Suppressor macrophage treated with lipopolysaccharide for 1 hour (primary cell): ENCODE measurements at places on chromosomes 4 and X.

- DNase-seq: peak; percentile 27
These were observed 93.6 kb downstream of the GPR143 start for GRCh38 chrX:9671998-9672397.

DNA sequence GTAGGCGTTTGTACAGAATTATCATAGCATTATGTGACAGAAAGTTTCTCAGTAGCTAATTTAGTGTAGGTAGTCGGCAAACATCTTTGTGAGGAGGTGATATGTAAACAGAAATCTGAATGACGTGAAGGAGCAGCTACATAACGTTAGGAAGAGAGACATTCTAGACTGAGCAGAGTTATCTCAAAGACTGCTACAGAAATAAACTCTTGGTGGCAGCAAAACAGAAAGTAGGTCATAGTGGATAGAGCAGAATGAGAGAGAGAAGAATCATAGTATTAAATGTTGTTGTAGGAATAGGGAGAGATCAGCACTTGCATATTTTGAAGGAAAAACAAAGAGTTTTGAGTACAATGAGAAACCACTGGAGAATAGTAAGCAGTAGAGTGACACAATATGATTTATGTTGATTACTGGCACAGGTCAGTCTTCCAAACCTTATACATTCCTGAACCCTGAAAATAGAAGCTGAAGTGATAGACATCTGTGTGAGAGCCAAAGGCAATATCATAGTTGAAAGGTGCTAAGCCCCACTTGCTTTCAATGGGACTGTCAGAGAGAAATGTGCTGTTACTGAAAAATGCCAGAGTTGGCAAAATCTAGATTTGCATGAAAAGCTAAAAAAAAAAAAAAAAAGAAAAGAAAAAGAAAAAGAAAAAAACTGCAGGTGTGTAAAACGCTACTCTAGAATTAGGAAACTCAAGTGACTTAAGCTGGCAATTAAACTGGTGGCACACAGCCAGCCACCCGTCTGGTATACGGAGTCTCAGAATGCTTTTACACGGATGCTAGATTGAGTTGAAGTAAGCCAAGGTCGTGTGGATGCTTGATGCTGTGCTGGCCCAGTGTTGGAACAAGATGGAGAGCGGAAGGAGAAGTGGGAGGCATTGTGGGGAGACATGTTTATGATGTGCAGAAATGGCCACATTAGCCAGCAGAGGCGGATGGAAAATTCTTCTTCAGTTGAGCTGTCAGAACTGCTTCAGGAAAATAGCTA, 750.2 kb upstream of the HS3ST1 start:
- no peak for DNase-seq

- DNase-seq: no peak
These were observed 52.4 kb downstream of the DCHS2 start for GRCh38 chr4:154439224-154439623.

DNA sequence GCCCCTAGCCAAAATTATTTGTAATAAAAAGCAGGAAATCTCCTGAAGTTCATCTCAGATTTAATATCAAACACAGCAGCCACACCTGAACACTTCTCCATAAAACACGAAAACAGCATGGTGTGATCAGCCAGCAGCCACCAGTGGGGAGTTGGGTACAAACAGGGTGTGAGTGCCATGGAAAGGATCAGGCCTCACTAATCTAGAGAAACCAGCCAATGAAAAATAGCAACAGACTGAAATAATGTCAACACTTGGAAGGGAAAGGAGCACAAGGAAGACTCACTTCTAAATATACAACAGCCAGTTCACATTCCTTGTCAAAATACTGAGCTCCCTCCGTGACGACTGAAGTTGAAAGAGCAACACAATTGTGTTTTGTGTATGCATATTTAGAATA, 46.0 kb downstream of the SLC7A11 start:
- DNase-seq: no peak

DNA sequence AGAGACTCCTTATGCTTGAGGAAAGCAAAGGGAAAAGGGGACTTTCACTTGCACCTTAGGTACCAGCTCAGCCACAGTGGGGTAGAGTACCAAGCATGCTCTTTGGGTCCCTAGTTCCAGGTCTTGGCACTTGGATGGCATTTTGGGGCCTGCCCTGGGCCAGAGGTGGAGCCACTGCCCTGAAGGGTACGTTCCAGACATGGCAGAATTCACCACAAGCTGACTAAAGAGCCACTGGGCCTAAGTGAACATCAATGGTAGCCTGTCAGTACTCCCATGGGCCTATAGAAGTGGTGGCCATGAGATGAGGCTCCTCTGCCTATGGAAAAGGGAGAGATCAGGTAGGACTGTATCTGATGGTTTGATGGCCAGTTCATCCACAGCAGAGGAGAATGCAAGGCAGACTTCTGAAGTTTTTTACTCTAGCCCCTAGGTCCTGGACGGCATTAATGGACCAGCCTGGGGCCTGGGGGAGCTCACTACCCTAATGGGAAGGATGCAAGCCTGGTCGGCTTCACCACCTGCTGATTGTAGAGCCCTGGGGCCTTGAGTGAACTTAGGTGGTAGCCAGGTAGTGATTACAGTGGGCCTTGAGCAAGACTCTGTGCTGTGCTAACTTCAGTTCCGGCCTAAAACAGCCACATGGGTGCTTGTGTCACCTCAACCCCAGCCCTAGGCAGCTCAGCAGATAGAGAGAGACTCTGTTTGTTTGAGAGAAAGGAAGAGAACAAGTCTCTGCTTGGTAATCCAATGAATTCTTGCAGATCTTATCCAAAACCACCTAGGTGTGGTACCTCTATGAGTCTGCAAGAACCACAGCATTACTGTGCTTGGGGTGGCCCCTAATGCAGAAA, 19.8 kb upstream of the HSFX4 start:
- DNase-seq: no peak

GRCh38 chrX:150364347-150365050, 1.4 kb downstream of the MAMLD1 start:
- DNase-seq: no peak

DNA sequence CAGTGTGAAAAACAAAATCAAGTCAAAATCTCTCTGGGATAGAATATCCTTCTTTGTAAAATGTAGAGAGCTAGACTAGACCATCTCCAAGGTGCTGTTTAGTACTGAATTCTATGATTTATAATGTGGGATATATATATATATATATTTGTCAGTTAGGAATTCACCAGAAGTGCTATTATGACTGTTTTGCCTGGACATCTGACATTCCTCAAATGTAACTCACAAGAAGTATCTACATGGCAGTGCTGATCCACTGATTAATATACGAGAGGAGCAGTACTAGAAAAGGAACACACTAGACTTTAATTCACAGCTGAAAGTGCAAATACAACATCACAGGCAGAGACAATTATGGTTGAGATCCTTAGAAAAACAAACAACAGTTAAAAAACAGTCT, 208.9 kb downstream of the GBA3 start:
- no peak for DNase-seq
